ENCODE measurements at places on chromosomes 6 and 20.

- no peak for DNase-seq
These were observed 20.4 kb upstream of the HBS1L start for GRCh38 chr6:135075018-135075417.

GRCh38 chr20:54389596-54390280 lies 85.7 kb upstream of the DOK5 start:
- DNase-seq: no peak

DNA sequence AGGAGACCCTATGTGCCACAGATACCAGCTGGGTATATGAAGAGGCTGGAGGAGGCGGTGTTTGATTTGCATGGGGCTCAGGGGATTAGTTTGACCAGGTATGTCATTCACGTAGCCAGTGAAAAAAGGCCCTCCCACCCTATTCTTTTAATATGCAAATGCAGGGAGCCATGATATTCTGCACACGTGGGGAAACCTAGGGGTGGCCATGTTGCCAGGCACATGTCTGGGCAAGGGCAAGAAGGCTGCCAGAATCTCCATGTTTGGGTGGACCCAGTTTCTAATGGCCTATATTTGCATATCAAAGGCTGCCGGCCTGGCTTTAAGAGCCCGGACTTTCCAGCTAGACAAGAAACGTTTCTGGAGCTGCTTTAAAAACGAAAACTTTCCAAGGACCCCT lies 60.4 kb downstream of the SOX4 start:
- DNase-seq: no peak

GRCh38 chr20:39851459-39851858 lies 837.6 kb downstream of the MAFB start:
- no peak for DNase-seq

DNA sequence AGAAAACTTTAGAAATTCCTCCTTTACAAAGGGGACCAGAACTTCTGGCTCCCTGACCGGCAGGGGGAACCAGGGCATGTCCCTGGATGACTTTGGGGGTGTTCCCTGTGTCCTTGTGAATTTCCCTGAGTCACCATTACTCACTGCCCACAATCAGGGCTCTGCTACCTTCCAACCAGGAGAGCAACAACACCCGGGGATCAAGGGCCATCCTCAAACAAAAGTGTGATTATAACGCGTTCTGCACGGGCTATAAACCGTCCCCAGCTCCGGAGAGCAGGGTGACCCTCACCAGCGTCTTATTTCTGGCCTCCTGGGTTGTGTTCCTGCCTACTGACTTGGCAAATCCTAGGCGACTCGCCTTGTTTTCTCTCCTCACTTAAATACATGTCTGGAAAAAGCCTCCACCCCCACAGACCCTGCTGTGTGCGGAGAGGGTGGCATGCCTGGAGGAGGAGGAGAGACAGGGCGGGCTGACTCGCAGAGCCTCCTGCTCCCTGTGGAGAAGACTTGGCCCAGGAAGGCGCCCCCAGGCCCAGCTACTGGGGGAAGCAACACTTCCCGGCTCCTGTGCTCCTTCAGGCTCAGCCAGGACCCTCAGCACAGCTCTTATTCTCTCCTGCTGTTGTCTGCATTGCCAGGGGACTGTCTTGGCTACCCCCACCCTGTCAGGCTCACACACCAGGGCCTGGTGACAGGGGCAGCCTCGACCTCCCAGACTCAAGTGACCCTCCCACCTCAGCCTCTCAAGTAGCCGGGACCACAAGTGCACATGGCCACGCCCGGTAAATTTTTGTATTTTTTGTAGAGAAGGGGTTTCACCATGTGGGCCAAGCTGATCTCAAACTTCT lies 54.1 kb downstream of the FGD2 start:
- DNase-seq: no peak

DNA sequence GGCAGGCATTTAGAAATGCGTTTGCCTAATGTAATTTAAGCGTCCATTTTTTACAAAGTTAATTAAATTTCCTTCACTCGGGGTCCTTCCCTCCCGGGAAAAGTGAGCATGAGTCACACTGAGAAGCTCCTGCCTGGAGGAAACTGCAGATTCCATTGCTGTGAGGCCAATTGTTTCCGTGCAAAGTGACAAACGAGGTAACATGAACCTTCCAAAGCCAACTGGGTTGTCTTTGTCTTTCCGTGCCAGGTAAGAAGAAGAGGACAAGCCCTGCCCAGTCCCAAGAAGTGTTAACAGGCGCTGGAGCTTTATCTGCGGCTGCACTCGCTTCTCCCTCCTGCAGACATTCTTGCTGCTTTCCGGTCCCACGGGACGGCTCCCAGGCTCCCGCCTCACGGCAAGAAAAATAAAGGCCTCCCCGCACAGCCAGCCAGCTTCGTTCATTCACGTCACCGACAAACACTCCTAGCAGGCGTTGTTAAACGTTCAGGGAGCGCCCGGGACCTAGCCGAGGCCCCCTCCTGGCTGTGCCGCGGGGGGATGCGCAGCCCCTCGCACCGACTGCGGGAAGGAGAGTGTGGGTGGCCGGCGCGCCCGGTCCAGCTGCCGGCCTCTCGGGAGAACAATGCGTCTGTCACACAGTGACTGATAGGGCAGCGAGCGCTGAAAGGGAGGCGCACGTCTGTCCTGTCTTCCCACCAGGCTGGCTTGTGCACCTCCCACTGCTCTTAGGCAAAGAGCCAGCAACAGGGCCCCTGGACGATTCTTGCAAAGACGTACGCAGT lies 61.5 kb upstream of the HDDC2 start:
- DNase-seq: no peak

DNA sequence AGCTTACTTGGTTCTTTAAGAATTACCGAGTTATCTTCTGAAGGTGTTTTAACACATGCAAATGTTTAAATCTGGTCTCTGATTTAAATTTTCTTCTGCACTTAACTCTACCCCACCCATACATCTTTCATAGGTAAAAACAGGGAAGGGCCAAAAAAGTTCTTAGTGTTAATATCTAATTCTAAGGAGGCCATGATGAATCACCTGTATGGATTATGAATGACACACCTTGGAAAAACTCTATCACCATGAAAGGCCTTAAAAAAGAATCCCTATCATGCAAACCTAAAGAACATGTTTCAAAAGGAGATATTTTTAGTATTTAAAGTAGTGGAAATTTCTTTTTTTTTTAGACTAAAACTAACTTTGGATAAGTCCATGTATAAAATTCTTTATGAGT lies 54.7 kb downstream of the SLX4IP start:
- DNase-seq: no peak

- no peak for DNase-seq
These were observed 19.7 kb downstream of the NCOA7 start for GRCh38 chr6:125810445-125810844.

- DNase-seq: no peak
These were observed 249.5 kb upstream of the SULF2 start for GRCh38 chr20:48034751-48035150.

- DNase-seq: no peak
These were observed 26.9 kb downstream of the RRAGD start for GRCh38 chr6:89385156-89385667.

DNA sequence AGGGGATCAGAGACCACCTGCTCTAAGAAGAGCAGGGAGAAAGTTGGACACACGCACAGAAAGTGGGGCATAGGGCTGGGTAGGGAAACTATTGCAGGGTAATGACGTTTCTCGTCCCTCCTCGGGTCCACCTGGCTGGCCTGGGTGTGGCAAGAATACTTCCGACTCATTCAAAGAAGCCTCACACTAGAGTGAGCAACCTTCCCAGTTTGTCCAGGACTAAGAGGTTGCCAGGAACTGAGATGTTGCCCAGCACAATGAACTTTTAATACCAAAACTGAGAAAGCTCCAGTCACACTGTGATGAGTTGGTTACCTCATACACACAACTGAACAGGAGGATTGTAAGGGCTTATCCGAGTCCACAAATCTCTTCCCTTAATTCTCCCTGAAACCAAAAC lies 74.5 kb upstream of the ADGRF1 start:
- no peak for DNase-seq

GRCh38 chr6:68094070-68094469 lies 541.0 kb upstream of the ADGRB3 start:
- DNase-seq: no peak

DNA sequence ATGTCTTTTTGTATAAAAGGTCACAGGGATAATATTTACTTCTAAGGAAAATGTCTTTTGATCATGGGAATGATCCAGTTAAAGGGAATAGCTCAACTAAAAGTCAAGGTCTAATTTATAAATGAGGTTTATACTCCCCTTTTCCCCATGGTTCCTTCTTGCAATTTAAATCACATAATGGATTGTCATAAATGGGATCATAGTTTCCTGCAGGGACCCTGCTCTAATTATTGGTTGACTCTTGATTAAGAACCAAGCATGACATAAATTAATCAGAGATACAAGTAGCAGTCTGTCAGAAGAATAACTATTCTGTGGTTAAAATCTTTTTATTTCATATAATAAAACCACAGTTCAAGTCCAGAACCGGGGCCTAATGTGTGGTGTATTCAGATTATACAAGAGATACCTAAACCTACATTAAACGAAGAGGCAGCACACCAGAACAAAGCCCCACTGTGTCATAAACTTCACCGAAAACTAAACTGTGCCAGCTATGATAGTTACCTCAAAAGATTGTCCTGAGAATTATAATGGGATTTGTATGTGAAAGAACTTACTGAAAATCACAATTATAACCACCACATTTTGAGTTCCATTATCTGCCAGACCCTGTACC lies 43.0 kb upstream of the CD83 start:
- no peak for DNase-seq

GRCh38 chr20:60358101-60358500 lies 399.9 kb downstream of the CDH26 start:
- DNase-seq: no peak

DNA sequence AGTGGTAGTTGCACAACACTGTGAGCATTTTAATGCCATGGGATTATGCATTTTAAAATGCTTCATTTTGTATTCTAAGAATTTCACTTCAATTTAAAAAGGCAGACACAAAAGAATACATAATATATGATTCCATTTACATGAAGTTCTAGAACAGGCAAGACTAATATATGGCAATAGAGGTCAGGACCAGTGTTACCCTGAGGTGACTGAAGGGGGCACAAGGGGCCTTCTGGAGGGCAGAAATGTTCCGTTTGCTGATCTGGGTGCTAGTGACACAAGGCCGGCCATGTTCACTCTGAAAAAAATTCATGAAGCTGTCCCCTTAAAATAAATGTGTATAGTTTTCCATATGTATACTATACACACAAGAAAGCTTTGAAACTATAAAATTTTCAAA lies 28.5 kb downstream of the TASP1 start:
- DNase-seq: no peak

DNA sequence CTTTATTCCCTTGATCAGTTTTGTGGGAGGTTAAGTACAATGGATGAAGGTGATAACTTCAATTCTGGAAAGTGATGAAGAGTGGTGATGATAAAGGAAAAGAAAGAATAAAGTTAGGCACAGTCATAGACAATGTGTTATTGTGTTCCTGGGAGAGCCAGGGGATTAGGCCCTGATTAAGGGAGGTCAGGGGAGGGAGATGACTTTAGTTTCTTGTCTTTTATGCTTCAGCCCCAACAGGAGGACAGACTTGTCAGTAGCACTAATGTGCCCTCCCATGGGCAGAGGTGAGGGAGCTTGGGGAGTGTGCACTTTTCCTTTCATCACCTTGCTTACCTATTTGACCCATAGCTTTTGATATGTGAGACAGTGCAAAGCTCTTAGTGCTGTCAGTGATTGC lies 115.7 kb downstream of the CD109 start:
- no peak for DNase-seq

- no peak for DNase-seq
These were observed 110.4 kb downstream of the SAMD5 start for GRCh38 chr6:147618927-147619326.

- no peak for DNase-seq
These were observed 145.6 kb downstream of the DLL1 start for GRCh38 chr6:170145272-170145592.

- no peak for DNase-seq
These were observed 47.8 kb upstream of the NRSN1 start for GRCh38 chr6:24078200-24078599.

- DNase-seq: no peak
These were observed 1.0 kb upstream of the HELZ2 start for GRCh38 chr20:63574829-63575743.

DNA sequence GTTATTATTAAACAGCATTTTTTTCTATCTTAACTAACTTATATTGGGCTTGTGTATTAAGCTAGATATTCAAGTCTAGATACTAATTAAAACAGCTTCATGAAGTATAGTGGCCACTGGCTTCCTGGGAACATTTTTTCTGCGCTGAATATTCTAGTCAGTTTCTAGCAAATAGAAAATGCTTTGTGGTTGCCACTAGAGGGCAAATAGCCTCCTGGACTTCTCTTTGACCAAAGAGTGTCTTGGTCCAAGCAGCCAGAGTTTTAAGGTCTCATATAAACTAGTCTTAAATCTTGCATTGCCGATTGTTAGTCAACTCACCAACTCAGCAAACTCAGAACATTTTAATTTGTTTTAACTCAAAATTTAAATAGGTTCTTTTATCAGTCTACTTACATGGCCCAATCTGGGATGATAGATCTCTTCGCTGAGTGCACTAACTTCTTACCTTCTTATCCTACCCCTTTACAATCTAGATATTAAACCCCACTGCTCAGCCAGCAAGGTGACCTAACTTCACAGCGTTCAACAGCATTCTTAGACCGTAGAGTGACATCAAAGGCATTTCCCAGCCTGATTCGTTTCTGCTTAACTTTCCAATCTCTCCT lies 24.6 kb upstream of the ID4 start:
- DNase-seq: no peak

- DNase-seq: no peak
These were observed 10.5 kb upstream of the SALL4 start for GRCh38 chr20:51812861-51813260.

DNA sequence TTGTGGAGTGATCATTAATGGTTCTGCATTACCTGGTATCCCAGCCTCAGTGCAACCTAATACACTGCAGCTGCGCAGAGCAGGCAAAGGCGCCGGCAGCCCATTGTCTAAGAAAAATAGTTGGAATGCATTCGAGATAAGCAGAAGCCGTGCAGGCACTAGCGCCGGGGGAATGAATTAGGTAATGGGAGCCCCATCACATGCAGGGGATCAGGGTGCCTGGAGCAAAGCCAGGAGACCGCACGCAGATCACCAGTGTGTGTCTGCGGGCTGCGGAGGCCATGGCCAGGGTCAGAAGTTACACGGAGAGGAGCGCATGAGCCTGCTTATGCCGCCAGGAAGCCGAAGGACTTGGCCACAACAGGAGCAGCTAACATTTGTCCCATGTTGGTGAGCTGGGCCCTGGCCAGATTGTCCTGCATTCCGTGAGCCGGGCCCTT lies 156.8 kb downstream of the DLL1 start:
- no peak for DNase-seq

DNA sequence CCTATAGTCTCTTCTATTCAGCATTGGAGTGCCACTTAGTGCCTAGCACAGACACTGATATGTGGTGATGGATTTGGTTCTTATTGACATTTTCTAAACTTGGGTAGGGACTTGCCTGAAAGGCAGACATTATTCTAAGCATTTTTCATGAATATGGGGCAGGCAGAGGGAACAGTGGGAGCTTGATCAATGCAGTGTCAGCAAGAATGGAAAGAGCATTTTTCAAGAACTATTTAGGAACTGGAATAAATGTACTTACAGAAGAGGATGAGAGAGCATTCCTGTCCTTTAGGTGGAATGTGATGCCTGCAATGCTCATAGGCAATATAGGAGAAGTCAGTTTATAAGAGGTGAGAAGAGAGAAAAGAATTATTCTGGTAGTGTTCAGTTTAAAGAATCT lies 26.2 kb downstream of the DEFB114 start:
- no peak for DNase-seq

- no peak for DNase-seq
These were observed 158.5 kb downstream of the PHACTR1 start for GRCh38 chr6:12875051-12875450.

Data from activated naive CD4-positive, alpha-beta T cell treated with Interleukin-2 at 50 U/mL for 16 hours (primary cell).